GM06990 (cell line): ENCODE measurements at places on chromosomes 12 and 14.

DNA sequence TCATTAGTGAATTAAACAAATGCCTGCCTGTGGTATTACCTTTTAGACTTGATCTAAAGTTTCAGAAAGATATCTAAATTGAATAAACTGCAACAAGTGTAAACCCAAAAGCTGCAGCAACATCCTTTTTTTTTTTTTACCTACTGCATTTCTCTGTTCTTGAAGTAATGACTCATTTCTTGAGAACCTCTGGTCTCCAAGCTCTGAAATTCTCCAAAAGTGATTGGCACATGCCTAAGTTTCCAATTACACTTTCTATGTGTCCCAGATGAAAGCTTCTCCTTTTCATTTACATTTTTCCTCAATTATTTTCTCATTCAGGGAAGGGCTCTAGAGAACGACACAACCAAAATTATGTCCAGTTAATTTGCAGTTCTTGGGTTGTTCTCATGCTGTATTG lies 435.2 kb upstream of the DCN start:
- DNase-seq: no peak

DNA sequence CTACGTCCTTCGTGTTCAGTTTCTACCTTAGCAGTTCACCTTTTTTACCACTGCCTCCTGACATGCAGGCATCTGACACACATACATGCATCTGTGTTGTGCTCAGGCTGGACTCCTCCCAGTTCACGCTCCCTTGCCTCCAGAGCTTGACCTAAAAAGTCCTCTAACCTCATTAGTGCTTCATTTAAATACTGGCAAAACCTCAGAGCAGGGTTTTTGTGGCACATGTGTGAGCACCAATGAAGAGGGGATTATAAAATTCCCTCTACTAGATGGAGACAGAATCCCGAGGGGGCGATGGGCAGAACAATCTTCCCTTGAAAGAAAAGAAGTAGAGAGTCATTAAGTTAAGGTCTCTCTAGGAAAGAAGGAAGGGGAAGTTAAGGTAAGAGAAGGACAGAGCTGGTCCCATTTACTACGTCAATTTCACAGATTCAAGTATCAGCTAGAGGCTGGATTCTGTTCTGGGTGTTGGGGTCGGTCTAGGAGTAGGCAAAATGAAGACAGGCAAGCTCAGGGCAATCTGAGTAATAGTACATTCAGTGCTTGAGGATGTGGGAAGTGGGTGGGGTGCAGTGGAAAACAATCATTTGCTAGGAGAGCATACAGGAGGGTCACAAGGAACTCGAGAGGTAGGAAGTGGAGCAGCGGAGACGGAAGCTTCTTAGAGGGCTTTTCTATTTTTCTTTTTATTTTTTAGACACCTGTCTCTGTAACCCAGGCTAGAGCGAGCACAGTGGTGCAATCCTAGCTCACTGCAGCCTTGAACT lies 7.5 kb downstream of the HAL start:
- DNase-seq: no peak

DNA sequence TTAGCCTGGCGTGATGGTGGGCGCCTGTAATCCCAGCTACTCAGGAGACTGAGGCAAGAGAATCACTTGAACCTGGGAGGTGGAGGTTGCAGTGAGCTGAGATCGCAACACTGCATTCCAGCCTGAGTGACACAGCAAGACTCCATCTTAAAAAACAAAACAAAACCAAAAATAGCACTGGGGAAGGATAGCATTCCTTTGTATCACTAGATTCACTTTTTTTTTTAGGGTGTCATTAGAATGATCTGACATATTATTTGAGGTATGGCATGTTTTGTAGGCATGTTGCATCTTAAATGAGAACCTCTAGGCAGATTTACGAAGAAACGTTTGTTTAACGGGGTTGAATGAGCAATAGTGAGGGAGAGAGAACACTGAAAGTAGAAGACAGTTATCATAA lies 16.8 kb upstream of the FAR2 start:
- DNase-seq: no peak

DNA sequence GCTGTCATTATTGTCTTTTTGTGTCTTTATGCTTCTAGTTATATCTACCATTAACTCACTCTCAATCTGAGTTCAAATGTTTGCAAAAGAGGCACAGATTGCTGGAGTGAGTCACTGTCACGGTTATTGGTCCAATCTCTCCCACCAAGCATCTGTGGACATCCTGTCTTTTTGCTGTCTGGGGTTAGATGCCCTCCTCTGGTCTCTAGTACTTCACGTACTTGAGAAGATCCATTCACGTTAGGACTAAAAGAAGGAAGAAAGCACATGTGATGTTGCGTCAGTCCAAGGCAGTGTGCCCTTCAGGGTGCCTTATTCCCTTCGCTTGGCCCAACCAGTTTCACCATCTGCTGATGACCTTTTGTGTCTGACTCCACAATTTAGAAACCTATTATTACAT lies 72.3 kb upstream of the STXBP6 start:
- DNase-seq: no peak

GRCh38 chr12:51839310-51839947 lies 9.1 kb downstream of the FIGNL2 start:
- DNase-seq: no peak

GRCh38 chr14:56005191-56006053 lies 112.8 kb upstream of the PELI2 start:
- DNase-seq: no peak

DNA sequence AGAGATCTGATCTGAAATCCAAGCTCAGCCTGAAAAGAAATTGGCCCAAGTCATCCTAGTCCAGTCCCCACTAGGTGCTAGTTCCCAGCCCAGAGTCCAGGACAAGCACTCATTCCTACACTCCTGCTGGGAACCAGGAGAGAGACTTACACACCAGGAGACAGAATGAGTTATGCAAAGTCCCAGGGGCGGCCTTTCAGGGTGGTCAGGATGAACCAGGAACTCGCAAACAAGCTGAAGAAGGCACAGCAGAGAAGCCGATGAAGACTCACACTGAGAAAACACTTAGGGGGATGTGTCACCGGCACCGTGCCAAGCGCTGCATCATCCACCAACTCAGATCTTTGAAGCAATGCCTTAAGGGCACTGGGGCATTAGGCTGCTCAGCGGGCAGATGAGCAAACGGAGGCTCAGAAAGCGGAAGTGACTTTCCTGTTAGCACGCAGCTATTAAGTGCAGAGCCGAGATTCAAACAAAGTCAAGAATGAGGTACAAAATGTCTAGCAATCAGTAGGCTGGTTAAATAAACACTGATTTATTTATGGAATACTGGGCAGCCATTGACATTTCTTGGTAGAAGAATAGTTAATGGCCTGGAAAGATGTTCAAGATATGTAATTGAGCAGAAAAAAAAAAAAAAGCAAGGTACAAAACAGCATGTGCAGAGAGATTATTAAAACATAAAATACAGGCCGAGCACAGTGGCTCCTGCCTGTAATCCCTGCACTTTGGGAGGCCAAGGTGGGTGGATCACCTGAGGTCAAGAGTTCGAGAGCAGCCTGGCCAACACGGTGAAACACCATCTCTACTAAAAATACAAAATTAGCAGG lies 78.7 kb downstream of the LRRC74A start:
- peak; percentile 75 for DNase-seq

DNA sequence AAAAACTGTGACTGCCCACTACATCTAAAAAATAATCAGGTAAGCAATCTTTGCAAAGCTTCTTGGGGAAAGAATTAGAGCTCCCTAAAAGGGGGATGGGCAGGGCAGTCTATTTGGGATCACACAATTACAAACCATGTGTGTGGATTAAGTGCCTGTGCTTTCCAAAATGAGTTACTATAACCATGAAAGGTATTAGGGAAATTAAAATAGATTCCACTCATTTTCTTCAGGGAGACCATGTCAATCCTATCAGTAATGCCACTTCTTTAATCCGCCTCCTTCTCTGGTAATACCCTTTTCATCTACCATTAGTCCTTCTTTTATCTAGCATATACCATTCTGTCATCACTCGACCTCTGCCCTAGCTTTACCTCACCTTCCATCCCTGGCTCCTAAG lies 53.7 kb downstream of the PAWR start:
- no peak for DNase-seq

DNA sequence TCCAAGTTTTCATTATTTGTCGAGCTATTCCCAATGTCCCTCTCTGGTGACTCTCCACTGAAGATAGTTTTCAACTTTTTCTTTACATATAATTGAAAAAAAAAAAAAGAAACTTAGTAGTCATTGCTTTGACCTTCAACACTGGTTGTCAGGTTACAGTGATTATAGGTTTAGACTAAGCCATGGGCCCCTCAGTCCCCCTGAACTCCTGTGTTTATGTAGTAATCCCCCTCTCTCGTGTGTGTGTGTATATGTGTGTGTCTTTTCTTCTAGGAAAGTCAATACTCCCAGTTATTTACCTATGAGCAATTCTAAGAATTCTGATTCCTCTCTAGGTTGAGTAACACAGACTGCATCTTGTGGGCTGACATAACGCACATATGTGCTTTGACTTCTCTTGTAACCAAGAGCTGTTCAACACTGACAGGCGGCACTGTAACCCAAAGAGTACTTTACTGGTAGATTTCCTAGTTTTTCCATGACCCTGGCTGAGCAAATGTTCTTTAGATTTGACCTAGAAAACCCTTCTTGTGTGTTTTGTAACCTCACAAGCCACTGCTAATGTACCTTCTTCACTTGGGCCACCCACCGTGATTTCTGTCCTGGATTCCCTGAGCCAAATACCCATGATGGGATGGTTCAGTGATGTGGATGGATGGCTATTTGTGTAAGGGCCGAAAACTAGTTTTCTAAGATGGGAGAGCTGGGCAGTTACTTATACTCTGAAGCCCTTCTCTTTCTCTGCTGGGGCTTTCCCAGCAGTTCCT lies 15.0 kb upstream of the MANSC4 start:
- DNase-seq: no peak

- DNase-seq: no peak
Measured at GRCh38 chr12:86950043-86950442, 693.9 kb upstream of the MGAT4C start.

- DNase-seq: no peak
Measured at GRCh38 chr12:42759622-42760273, 170.2 kb upstream of the PRICKLE1 start.

- no peak for DNase-seq
Measured at GRCh38 chr12:75578546-75578945, 67.1 kb upstream of the KRR1 start.

GRCh38 chr12:132606466-132606865 lies 3.9 kb downstream of the LRCOL1 start:
- no peak for DNase-seq

DNA sequence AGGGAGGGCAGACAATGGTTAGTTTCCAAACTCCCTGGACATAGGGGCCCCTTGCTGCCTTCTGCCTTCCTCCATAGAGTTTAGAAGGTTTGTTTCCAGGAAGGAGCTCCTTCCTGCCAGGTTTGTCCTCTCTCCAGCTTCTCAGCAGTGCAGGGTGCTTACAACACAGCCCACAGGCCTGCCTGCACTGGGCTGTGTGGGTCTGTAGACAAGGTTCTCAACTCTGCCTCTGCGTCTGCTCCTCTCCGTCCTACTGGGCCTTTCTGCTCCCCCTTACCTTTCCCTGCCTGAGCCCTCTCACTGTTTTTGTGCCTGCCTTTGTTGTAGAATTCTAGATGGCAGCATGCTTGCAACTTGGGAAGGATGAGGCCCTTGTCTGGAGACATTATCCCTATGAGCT lies 124.0 kb downstream of the SAMD4A start:
- DNase-seq: no peak

- DNase-seq: no peak
Measured at GRCh38 chr12:3998397-3998796, 125.2 kb upstream of the PARP11 start.

- DNase-seq: no peak
Measured at GRCh38 chr12:10400829-10401228, 8.7 kb downstream of the KLRC4 start.

- DNase-seq: no peak
Measured at GRCh38 chr12:122004633-122005071, 17.0 kb upstream of the BCL7A start.

DNA sequence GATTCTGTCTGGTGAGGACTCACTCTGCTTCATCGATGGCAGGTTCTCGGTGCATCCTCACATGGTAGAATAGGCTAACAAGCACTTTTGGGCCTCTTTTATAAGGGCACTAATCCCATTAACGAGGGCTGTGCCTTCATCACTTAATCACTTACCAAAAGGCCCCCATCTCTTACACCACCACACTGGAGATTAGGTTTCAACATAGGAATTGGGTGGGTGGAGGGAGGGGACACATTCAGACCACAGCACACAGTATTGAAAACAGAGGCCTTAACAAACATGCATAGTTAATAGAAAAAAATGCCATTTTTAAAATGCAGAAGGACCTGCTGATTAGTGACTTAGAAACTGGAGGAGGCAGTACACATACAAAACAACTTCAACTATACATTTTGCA lies 61.6 kb downstream of the SPPL3 start:
- DNase-seq: no peak

GRCh38 chr12:64706306-64706705 lies 52.9 kb downstream of the GNS start:
- DNase-seq: no peak

DNA sequence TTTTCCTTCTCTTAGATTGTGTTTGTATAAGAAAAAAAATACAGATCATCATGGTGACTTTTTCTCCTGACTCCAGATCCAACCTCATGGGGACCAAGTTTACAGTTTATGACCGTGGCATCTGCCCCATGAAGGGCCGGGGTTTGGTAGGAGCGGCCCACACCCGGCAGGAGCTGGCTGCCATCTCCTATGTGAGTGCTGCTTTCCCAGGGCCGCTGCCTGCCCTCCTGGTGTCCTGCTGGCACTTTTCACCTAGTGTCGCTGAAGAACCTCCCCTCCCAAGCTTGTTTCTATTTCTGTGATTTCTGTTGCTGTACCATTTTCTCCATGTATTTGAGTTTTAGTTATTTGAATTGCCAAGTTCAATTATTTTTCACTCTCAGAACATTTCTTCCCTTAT lies 24.8 kb upstream of the TEAD4 start:
- no peak for DNase-seq

GRCh38 chr14:30496852-30497251 lies 62.1 kb upstream of the G2E3 start:
- DNase-seq: no peak

GRCh38 chr14:47060050-47060449 lies 408.5 kb upstream of the RPL10L start:
- DNase-seq: no peak

GRCh38 chr12:26874501-26875296 lies 41.7 kb upstream of the ITPR2 start:
- peak; percentile 28 for DNase-seq

DNA sequence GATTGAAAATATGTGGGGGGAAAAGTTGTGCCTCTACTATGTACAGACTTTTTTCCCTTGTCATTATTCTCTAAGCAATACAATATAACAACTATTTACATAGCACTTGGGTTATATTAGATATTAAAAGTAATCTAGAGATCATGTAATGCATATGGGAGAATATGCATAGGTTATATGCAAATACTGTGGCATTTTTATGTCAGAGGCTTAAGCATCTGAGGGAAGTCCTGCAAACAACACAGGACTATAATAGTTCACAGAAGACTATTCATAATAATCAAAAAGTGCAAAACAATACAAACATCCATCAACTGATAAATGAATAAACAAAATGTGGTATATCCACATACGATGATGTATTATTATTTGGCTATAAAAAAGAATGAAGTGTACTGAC lies 33.7 kb downstream of the YAF2 start:
- DNase-seq: no peak
